Caki2 (cell line): ENCODE measurements at places on chromosomes 1 and 21.
A peak's percentile ranks its signal among the peaks of the same experiment; 100 is the strongest.

- DNase-seq, result no peak
Observed at GRCh38 chr21:45142469-45143308, 68.3 kb downstream of the ADARB1 start.

GRCh38 chr1:224175617-224176016 is 7.4 kb upstream of the DEGS1 start:
- DNase-seq, result no peak

GRCh38 chr1:114009393-114009792 is 30.1 kb downstream of the OLFML3 start:
- no peak for DNase-seq

DNA sequence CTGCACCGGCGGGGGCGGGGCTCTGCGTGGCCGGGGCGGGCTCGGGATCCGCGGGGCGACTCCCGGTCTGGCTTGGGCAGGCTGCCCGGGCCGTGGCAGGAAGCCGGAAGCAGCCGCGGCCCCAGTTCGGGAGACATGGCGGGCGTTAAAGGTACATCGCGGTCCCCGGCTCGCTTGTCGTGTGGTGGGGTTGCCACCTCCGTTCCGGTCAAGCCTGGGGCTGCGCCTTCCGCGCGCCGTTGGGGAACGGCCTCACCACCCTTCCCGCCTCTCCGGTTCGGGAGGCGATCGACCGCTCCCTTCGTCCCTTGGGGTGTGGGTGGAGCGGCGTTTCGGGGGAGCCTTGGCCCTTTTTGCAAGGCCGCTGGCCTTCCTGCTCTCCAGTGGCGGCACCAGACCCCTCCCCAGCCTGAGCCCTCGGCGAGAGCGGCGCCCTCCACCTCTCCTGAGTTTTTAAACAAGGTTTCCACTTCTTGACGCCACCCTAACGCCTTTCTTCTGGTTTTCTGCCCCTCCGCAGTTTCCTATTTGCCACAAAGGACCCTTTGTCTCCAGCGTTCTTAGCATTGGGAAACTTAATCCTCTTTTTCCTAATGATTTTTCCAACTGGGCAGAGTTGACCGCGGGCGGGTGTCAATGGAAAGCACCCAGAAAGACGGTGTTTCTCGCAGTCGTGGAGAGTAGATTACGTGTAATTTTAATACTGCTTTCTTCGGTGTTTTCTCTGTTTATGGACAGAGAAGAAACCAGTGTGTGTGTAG is at the start of the genes LEPR and LEPROT:
Gene LEPR (plus strand): TSS at position 79 of the 761 bp plus-strand sequence. CDS start 144,898 bp downstream, outside the sequence.
Gene LEPROT (plus strand): TSS at position 79 of the 761 bp plus-strand sequence. CDS start 57 bp downstream, at position 136.
- DNase-seq, result no peak

GRCh38 chr1:186775881-186776560 is 52.7 kb upstream of the PLA2G4A start:
- no peak for DNase-seq

DNA sequence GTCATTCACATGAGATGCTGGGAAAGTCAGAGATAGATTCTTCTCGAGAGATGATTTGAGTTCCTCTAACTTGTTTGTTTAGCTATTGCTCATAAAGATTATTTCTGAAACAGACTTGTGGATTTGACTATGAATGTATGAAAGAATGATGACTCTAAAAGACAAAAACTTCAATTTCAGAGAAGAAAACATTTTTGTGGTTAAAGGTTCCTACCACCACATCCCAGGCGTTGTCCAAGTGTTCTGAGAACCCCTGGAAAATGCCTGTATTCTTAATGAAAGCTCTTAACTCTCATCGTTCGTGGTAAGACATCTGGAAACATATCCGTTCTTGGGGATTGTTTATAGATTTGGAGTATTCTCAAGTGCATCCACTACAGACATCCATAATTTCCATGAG is 228.7 kb downstream of the BARHL2 start:
- DNase-seq, result no peak

GRCh38 chr1:82762829-82763532 is 962.2 kb downstream of the ADGRL2 start:
- no peak for DNase-seq

- DNase-seq, result no peak
Observed at GRCh38 chr1:158830904-158831507, at the start of gene MNDA. TSS of gene MNDA (plus strand) at chr1:158831351. CDS start at chr1:158842154, 10,803 bp downstream.

DNA sequence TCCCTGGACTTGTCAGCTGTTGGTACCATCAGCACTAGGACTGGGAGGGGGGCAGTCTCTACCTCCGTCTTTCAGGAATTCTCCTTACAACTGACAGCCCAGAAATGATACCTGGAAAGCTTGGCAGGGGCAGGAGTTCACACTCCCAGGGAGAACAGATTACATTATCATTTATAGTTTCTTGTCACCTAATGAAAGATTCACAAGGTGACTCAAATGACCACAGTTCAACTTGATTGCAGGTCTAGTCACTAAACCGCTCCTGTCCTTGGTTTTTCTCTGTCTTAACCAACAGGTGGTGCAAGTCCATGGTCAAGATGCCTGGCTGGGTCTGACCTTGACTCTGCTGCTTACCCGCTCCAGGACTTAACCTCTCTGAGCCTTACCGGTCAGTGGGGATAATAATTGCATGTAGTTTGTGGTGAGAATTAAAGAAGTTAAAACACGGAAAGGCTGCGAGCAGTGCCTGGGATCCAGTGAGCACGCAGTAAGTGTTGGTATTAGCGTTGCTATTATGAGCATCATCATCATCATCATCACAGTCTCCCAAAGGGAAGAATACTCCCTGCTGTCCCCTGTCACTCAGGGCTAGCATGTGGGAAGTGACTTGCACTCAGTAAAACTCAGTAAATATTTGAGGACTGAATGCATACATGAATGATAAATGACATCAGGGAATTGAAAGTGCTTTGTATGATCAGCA is 125.3 kb upstream of the CD34 start:
- peak; percentile 5 for DNase-seq

GRCh38 chr1:157113631-157114030 is 14.0 kb upstream of the ETV3L start:
- no peak for DNase-seq

- DNase-seq, result no peak
Observed at GRCh38 chr1:11285883-11286734, 13.1 kb downstream of the UBIAD1 start.

- DNase-seq, result no peak
Observed at GRCh38 chr1:200108659-200109058, 81.1 kb downstream of the NR5A2 start.

DNA sequence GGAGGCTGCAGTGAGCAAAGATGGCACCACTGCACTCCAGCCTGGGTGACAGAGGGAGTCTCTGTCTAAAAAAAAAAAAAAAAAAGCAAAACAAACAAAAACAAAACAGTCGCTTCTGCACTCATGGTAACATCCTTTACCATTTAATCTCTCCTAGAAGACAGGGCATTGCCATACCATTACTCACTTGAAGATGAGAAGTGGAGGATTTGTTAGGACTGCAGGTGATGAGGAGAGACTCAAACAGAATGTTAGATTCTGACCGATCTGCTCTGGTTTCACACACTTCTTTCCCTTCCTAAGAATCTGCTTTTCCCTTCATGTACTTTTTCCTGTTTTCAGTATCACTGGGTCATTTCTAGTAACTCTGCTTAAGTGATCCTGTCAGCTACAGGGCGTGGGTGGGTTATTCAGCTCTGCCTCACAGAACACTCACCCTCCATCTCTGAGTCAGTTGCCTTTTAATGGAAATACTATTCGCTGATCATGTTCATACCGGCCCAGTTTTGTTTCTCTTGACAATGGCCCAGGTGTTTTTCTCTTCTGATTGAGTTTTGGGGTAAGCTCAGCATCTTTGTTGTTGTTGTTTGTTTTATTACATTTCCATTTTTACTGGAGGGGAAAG is 148.0 kb upstream of the ERG start:
- no peak for DNase-seq

DNA sequence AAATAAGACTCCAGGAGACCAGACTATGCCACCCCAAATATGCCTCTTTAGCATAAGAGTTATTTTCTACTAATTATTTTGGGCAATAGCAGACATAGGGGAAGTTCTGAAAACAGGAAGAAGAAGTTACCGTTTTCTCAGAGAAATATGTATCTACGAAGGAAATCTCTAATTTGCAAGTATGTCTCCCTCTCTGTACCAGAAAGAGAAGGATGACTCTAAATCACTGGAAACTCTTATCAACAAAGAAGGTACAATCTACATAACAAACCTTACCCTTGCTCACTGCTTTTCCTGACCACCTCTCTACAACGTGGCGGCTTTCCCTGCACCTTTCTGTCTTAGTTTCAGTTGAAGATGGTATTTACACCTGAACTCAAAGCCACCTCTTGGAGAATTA is 49.0 kb downstream of the OMA1 start:
- DNase-seq, result no peak

GRCh38 chr1:6785728-6786505 is 663 bp downstream of the CAMTA1 start:
- peak; percentile 20 for DNase-seq

DNA sequence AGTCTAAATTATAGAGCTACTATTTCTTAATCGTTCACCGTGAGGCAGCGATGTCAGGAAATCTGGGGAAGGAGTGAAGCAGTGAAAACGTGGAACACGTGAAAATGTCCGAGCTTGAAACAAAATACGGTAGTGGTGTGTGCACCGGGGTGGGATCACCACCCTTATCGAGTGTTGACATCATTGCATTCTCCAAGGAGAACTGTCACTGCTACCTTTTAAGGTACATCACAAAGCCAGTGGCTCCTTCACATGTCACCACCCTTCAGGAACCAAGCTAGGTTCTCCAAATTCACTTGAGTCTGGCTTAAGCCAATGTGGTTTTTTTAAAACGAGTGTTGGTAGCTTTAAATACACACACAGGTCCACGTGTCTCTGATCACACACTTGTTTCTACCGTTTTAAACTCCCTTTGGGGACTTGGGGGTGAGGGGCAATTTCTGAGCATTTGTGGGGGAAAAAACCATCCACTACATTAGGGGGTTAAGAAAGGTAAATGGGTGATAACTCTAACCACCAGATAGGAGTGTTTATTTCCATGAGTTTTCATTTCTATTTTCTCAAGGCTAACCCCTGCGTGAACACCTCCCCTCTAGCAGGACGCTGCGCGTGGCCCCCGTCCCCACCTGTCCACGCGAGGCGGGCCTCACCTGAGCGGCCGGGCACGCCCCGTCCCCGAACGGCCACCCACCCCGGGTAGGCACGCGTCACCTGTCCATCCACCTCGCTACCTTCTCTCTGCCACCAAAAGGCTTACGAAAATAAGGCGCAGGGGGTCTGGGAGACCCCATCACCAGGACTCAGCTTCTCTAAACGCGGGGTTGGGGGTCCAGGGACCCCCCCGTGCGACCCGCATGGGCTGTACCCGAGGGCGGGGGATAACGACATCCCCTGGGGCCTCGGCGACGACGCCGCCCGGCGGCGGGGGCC is 978 bp downstream of the PRDM15 start:
- DNase-seq, result peak; percentile 34

DNA sequence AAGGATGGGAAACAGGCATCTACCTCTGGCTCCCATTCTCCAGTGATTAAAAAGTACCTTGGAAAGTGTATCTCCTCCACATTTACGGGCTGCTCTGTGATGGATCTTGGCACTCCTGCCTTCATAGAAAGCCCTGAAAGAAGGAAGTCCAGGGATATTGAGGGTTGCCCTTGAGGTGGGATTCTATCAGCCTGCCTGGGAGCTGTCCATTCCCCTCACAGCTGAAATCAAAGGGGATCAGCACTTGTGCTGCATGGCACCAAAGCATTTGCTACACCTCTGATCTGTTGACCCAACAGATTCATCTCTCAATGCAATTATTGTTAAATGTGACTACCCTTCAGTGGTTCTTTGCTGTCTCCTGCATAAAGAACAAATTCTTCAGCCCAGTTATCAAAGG is 442.0 kb upstream of the RUNX1 start:
- DNase-seq, result no peak

GRCh38 chr1:117527566-117528102 is 78.2 kb upstream of the TENT5C start:
- DNase-seq, result no peak

DNA sequence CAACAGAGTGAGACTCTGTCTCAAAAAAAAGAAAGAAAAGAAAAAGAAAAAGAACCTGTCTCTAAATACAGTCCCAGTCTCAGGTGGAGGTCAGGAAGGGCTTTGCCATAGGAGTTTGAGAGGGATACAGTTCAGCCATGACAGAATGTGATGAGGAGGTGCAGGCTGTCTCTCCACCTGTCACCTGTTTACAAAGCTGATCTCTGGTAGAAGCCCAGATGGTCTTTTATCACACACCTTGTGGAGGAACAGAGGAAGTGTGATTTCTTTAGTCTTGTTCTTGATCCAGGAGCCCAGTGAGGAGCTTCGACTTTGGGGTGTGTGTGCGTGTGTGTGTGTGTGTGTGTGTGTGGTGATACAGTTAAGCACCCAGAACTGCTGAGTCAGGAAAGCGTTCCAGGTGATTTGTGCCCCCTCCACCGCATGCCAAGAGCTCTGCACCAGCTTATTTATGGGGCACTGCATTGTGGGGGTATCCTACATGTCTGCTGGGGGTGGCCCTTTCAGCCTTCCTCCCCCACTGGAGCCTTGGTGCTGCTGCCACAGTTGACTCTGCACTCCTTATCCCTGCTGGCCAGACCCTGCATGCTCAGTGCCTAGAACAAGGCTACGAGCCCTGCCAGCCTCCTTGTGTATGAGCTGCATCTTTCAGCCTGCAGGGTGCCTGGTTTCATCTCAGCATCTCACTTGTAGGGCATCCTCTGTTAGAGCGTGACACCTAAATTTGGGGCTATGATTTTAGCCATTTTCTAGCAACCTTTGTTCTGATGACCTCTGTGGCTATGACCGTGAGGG is 19.3 kb downstream of the DOP1B start:
- no peak for DNase-seq

GRCh38 chr1:29958271-29958670 is 721.9 kb downstream of the PTPRU start:
- DNase-seq, result no peak

DNA sequence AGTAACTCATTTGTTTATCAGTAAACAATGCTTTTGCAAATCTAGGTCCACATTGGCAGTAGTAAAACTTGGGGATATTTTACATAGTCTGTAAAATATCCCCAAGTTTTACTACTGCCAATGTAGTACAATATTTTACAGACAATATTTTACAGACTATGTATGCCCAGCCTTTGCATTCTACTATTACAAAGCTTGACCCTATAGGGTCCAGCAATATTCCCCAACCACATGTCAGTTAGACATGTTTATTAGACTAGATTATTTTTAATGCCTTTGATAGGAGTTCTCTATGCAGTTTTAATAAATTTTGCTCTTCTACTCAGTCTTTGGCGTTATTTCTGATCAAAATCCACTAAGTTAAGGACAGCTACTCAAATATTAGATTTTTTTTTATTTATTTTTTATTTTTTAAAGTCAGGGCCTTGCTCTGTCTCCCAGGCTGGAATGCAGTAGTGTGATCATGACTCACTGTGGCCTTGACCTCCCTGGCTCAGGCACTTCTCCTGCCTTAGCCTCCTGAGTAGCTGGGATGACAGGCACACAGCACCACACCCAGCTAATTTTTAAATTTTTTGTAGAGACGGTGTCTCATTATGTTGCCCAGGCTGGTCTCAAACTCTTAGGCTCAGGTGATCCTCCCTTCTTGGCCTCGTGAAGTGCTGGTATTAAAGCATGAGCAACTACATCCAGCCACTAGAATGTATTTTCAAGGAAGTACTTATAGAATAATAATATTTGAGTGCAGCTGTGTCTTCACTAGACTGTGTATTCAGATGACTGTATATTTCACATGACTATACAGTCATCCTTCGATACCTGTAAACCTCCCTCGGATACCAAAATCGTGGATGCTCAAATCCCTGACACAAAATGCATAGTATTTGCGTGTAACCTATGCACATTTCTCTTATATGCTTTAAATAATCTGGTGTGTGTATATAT is 19.8 kb downstream of the MIER1 start:
- DNase-seq, result peak; percentile 88

GRCh38 chr1:66996018-66996682 is 57.8 kb downstream of the SLC35D1 start:
- peak; percentile 53 for DNase-seq
